ENCODE measurements at places on chromosomes 12 and 14. TPM values are rescaled to one million over a fixed set of nuclear protein-coding genes. Genes with fewer than 3 reads are reported as not detected.

DNA sequence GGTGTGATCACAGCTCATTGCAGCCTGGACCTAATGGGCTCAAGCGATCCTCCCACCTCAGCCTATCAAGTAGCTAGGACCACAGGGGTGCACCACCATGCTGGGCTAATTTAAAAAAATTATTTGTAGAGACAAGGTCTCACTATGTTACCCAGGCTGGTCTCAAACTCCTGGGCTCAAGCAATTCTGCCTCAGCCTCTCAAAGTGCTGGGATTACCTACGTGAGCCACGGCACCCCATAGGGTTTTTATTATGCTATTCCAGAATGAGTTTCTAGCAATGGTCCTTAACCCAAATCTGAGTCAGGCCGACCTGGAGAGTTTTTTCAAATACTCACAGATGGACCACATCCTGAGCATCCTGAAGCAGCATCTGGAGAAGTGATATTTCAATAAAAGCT lies 159.8 kb downstream of the CPNE8 start:
- H3K36me3 ChIP-seq = no peaks in the 10 kb centered on the region
- no peak overlapping the region for H3K27ac ChIP-seq
- H3K4me3 ChIP-seq = no peak overlapping the region
- no peak for DNase-seq
- H3K4me1 ChIP-seq = no peaks in the 10 kb centered on the region

GRCh38 chr14:24915958-24916595 lies 133.9 kb downstream of the STXBP6 start:
- DNase-seq = no peak
- no peaks in the 10 kb centered on the region for H3K36me3 ChIP-seq
- no peak overlapping the region for H3K27ac ChIP-seq
- H3K4me1 ChIP-seq = no peaks in the 10 kb centered on the region

PDZRN4 gene
- total RNA-seq = 0.31 TPM

- peak overlapping the region; percentile 39 for H3K27ac ChIP-seq
- H3K27me3 ChIP-seq = no peaks in the 10 kb centered on the region
- no peaks in the 10 kb centered on the region for H3K36me3 ChIP-seq
These were observed 5.9 kb downstream of the POMT2 start for GRCh38 chr14:77314539-77315457.

GRCh38 chr14:92409043-92409442 lies 86.1 kb downstream of the SLC24A4 start:
- H3K27ac ChIP-seq = no peak overlapping the region
- DNase-seq = no peak
- H3K4me1 ChIP-seq = no peaks in the 10 kb centered on the region
- no peak overlapping the region for H3K4me3 ChIP-seq
- H3K36me3 ChIP-seq = no peaks in the 10 kb centered on the region
- no peaks in the 10 kb centered on the region for H3K27me3 ChIP-seq

- no peaks in the 10 kb centered on the region for H3K27me3 ChIP-seq
- no peak overlapping the region for H3K4me3 ChIP-seq
- H3K36me3 ChIP-seq = no peaks in the 10 kb centered on the region
- no peak overlapping the region for H3K27ac ChIP-seq
- DNase-seq = no peak
These were observed 19.8 kb downstream of the OR5AU1 start for GRCh38 chr14:21136024-21136423.

DNA sequence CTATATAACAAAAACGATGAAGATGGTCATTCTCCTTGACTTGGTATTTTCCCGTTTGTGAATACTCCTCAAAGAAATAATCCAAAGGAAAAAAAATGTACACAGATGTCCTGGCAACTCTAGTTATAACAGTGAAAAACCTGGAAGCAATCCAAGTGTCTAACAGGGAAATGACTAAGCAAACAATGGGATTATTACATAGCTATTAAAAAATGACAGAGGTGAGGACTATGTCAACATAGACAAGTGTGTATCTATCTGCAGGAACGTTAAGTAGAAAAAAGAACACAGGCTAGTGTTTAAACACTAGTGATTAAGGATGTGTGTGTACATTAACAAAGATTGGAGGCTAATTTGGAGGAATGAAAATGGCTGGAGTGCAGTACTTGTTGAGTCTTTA lies 5.9 kb upstream of the APOLD1 start:
- H3K36me3 ChIP-seq = no peaks in the 10 kb centered on the region
- H3K4me1 ChIP-seq = peaks cover 5% of the 10 kb centered on the region
- DNase-seq = no peak
- H3K27ac ChIP-seq = no peak overlapping the region
